ENCODE measurements at places on chromosomes 4 and X.

DNA sequence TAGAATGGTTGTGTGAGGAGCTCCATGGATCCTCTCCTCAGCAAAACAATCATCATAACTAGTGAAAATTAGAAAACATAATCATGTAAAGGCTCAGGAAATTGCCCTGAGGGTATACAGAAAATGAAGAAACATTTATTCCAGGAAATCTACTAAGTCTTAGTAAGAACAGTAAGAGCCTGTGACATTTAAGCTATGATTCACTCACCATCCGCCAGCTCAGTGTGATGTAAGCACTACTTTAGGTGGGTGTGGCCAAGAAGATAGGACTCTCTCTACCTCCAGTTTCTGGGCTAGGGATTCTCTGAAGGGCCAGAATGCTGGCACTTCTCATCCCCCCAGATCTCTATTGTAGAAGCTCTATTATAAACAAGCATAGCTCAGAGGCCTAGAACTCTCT is 147.5 kb downstream of the DLG3 start:
- ATAC-seq: peak; percentile 51

DNA sequence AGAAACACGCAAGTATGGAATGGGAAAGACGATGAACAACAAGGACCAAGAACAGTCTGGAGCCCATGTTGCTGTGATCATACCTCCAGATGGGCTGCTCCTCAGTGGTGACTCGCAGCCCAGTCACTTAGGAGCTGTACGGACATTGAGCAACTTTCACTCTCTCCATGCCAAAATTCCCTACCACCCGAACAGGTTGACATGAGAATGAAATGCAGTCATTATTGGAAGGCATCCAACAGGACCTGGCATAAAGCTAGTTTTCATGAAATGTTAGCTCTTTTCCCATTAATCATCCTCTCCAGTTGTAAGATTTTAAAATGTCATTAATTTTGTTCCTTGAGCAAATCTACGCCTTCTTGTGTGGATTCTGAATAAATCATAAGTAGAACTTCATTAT is 82.7 kb upstream of the GPM6B start:
- no peak for ATAC-seq

- ATAC-seq: no peak
Measured at GRCh38 chrX:117327373-117327772, 789.2 kb downstream of the KLHL13 start.

GRCh38 chr4:145679991-145680455 is at the start of gene C4orf51:
TSS of gene C4orf51 (plus strand) at chr4:145680146. CDS start at chr4:145680204, 58 bp downstream.
- peak; percentile 87 for ATAC-seq

GRCh38 chr4:173652283-173652931 is 122.4 kb upstream of the HAND2 start:
- ATAC-seq: no peak

DNA sequence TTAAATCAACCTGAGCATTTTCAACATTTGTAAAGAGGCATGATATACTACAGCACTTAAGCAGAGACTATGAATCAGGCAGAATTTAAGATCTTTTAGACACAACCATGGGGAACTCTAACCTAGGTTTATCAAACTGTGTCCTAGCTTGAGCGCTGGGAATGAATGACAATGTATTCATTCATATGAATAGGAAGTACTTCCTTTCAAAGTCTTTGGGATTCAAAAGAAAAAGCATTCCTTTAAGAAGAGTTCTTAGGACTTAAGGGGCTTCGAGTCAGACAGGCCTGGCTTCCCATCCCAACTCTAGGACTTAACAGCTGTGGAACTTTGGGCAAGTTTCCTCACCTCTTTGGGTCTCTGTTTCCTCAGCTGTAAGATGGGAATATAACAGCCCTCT is 104.6 kb downstream of the ANAPC4 start:
- no peak for ATAC-seq

DNA sequence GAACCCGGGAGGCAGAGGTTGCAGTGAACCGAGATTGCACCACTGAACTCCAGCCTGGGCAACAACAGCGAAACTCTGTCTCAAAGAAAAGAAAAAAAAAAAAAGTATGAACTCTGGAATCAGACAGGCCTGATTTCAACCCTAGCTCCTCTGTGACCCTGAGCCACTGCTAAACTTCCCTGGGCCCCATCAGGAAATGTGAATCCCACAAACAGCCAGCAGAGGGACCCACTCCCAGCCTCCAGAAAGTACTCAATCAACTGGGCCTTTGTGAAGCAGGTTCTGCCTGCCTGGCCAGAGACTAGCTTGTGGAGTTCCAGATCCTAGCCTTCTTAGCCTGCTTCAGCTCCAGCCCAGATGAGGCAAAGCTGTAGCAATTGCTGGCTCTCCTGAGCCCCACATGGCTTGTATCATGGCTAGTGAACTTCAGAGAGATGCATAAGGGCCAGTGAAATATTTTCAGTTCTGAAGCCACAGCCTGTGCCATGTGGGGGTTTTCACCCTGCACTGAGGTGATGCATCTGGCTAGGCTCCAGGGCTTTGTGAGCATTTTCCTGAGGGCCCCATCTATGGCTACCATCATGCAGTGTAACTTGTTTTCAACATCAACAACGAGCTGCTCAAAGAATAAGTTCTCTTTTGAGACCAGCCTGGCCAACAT is 7.2 kb upstream of the IDS start:
- ATAC-seq: peak; percentile 74

DNA sequence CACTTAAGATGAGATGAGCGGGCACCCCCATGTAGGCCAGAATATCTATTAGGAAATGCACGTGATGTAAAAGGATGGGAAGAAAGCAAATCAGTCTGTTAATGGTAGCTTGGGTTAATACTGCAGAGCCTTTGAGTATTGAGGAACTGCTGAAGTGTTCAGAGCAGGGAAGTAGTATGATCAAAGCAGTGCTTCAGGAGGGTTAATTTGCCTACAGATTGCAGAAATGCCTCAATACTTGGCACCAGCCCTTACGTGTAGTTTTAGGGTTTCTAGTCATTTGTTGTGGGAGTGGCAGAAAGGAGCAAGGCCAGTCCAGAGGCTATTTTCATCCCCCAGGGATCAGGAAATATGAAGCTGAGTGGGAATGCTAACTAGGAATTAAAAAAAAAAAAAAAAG is 19.7 kb downstream of the ZFX start:
- ATAC-seq: no peak

GRCh38 chr4:157700898-157701694 is 471.7 kb downstream of the GASK1B start:
- ATAC-seq: no peak

DNA sequence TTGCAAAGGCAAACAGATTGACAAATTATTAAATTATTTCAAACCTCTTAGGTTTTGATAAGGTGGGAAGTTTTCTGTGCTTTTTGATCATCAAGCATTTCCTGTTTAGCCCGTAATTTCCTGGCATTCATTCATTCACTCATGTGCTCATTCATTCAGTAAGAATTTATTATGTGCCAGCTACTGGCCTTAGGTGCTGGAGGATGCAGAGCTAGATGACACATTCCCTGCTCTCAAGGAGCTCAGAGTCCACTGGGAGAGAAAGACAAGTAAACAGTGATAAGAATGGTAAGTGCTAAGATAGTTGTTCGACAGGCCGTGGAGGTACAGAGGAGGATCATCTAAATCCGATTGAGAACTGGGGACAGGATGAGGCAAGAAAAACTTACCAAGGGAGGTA is 153.0 kb downstream of the DCTD start:
- no peak for ATAC-seq

DNA sequence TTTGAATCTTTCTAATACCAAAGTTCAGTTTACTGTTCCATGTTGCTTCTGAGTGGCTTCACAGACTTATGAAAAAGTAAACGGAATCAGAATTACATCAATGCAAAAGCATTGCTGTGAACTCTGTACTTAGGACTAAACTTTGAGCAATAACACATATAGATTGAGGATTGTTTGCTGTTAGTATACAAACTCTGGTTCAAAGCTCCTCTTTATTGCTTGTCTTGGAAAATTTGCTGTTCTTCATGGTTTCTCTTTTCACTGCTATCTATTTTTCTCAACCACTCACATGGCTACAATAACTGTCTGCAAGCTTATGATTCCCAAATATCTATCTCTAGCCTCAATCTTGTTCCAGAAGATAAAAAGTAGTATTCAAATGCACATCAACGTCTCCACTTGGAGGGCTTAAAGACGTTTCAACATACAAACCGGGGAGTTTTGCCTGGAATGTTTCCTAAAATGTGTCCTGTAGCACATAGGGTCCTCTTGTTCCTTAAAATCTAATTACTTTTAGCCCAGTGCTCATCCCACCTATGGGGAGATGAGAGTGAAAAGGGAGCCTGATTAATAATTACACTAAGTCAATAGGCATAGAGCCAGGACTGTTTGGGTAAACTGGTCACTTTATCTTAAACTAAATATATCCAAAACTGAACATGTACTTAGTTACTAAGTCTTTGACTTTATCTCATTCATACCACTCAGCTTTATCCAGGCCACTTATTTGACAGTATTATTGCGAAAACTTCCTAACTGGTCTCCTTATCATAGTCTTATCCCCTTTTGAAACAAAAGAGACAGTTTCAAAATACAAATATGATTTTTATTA is 3.6 kb upstream of the AFP start:
- no peak for ATAC-seq

- ATAC-seq: no peak
Measured at GRCh38 chr4:40523581-40523980, 106.1 kb downstream of the RBM47 start.

DNA sequence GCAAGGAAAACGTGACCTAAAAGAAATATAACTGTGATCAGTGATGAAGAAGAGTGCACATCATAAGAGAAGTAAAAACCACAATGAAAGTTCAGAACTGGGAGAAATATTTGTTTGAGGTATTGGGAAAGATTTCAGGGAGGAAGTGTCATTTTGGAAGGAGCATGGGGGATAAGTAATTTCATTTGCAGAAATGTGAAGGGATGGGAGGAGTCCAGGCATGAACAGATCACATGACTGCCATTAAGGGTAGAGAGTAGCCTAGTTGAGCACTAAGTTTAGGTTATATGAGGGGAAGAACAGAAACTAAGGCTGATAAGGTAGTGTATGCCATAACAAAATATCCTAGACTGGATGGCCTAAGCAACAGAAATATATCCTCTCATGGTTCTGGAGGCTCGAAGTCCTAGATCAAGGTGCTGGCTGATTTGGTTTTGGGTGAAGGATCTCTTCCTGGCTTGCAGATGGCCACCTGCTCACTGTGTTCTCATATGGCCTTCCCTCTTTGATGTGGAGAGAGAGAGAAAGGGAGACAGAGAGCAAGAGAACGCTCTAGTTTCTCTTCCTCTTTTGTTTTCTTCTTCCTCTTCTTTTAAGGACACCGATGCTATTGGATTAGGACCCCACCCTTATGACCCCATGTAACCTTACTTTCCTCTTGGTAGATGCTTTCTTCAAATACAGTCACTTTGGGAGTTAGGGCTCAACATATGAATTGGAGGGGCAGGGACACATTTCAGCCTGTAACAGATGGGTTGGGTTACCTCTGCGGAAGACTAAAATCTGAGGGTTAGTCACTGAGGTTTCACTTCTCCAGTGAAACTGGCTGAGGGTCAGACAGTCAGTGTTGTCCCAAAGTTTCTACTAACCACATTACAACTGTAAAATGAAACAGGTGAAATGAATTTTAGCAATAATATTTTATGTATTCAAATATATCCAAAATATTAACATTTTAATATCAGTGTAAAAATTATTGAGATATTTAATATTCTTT is 77.9 kb downstream of the EGF start:
- ATAC-seq: no peak

DNA sequence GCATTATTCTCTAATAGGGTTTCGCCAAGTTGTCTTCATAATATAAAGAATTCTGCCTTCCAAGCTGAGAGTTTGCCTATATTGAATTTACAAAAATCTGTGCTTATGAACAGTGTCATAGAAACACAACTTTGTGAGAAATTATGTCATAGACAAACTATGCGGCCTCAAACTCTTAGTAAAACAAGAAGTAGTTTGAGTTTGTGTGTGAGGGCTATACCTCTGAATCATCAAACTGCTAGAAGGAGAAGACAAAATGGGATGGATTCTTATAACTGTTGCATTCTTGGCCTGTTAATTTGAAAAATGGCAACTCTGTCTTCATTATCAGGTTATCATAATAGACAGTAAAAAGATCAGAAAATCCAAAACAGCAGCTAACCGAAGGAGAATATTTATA is 46.1 kb upstream of the NAP1L5 start:
- ATAC-seq: no peak

- ATAC-seq: peak; percentile 69
Measured at GRCh38 chrX:55451626-55451989, 319 bp upstream of the MAGEH1 start.

Data from motor neuron (in vitro differentiated cells).